ENCODE measurements at places on chromosomes 2 and 18.

DNA sequence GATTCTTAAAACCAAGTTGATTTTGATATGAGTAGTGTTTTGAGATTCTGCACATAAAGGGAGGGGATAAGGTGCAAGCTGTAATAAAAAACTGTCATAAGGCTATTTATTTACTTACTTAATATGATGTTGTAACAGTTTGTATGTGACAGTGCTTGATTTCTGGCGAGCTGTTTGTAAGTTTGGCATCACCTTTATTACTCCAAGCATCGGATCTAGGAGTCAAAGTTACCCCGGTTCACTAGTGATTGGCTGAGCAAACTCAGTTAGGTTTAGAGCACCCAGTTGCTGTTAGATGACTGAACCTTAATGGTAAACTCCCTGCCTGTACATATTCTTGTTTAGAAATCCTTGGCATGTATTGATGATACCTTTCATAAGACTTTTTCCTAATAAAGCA lies 16.1 kb downstream of the ZCCHC2 start:
- DNase-seq = no peak

DNA sequence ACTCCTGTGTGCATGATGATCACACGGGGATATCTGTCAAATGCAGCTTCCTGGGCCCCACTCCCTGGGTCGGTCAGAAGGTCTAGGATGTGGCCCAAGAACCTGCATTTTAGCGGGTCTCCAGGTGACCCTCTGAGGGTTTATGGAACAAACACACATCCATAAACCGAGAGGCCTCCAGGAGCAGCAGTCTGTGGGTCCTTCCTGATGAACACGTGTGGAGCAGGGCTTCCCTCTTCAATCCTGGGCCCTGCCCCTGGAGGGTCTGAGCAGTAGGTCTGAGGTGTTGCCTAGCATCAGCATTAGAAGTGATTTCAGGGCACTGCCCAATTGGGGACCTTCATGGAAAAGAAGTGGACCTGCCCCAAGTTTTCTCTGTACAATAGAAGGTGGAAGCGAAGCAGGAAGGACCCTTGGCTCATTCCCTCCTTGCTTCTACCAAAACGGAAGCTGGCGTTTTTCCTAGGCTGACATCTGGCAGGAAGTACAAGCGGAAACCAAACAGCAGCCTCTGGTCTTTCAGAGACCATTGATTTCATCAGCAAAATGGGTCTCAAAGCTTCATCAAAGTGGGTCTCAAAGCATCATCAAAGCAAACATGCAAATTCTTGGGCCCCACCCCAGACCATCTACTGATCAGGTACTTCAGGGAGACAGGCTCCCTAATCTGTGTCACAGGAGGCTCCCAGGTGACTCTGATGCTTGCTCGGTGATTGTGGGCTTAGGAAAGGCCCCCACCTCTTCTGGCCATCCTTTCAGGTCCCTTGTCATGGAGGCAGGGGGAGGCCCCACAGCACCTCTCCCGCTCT lies 30.7 kb downstream of the INO80C start:
- DNase-seq = no peak

GRCh38 chr2:238250896-238251295 lies 11.1 kb upstream of the HES6 start:
- DNase-seq = no peak

- no peak for DNase-seq
Observed at GRCh38 chr2:15652252-15652651, 60.6 kb downstream of the DDX1 start.

GRCh38 chr2:8679827-8680731 lies 1.8 kb upstream of the ID2 start:
- no peak for DNase-seq

DNA sequence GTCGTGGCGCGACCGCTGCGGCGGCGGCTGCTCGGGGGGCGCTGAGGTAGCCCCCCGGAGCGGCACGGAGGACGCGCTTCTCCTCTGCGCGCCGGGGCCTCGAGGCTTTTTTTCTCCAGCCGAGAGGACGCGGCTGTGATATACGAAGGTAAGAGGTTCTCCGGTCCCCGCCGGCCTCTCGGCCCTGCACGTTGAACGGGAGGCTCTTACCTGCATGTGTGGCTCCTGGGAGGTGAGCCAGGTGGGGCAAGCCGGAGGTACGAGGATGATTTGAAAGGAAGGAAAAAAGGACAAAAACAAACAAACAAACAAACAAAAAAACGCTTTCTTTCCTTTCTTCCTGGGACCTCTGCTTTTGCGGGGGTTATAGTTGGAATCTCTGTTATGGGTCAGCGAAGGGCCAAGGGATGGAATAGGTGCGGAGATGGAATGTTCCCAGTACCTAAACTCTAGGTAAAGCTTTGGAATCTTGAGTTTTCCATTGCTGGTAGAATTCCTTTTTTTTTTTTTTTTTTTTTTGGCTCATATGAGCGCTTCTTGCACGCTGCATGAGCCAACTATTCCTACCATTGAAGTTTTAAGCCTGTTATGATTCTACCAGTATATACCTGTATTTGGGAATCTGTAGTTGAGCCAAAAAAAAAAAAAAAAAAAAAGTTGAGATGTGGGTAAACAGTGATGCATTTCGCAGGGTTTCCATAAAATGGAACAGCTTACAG lies 674 bp downstream of the PTPN4 start:
- DNase-seq = no peak

GRCh38 chr2:165573534-165574461 lies 104.3 kb downstream of the CSRNP3 start:
- no peak for DNase-seq

- no peak for DNase-seq
Observed at GRCh38 chr18:45439851-45440645, 175.2 kb upstream of the SLC14A2 start.

GRCh38 chr2:200735061-200735460 lies 76.6 kb upstream of the BZW1 start:
- DNase-seq = no peak

GRCh38 chr18:48629730-48630324 lies 91.0 kb downstream of the CTIF start:
- peak; percentile 94 for DNase-seq

- peak; percentile 42 for DNase-seq
Observed at GRCh38 chr2:219497495-219498279, 1.0 kb upstream of the GMPPA start.
